ENCODE measurements at places on chromosomes 2 and 18. TPM values are rescaled to one million over a fixed set of nuclear protein-coding genes. Genes with fewer than 3 reads are reported as not detected.
A peak's percentile ranks its signal among the peaks of the same experiment; 100 is the strongest.

DNA sequence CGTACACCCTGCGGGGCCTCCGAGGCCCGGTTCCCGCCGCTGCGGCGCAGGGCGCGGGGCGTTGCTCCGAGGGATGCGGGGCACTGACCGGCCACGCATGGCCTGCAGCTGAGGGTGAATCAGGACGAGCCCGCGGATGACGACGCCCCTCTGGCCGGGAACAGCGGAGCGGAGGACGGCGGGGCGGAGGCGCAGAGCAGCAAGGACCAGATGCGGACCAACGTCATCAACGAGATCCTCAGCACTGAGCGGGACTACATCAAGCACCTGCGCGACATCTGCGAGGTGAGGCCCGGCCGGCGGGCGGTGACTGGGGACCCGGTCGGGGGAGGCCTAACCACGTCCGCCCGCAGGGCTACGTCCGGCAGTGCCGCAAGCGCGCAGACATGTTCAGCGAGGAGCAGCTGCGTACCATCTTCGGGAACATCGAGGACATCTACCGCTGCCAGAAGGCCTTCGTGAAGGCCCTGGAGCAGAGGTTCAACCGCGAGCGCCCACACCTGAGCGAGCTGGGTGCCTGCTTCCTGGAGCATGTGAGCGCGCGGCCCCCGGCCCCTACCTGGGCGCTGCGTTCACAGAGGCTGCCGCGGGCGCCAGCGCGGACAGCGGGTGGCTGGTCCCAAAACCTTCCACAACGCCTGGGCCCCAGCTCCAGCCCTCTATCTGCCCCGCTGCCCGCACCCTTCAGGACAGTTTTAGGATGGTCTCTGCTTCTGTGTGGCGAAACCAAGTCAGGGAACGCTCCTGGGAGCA lies 53.2 kb downstream of the FAM168B start:
- DNase-seq, result peak; percentile 66

DNA sequence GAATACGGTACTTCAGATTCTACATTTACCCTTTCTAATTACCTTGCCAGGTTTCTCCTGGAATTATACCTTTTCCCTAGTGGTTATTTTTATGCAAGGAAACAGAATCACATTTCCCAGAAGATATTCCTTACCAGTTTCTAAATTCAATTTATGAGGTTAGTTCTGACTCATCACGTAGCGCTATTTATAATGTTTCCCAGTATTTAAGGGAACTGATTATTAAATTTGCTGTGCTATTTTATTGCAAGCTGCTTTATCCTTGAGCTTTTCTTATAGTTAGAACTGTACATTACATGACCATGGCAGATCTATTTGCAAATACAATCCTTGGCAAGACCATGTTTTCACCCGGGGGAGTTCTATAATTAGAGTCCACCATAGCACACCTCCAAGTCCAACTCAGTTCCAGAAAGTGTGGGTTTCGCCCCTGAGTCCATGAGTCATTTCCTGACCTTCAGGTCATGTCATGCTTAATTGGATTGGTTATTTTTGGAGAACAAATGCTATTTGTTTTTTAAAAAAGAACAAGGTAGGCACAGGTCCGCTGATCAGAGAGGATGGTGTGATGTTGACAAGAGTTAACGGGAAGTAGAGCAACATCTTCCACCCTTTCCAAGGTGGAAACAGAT lies 126.6 kb downstream of the ZNF532 start:
- no peak for DNase-seq

UGT1A4 gene
- not detected for total RNA-seq

DNA sequence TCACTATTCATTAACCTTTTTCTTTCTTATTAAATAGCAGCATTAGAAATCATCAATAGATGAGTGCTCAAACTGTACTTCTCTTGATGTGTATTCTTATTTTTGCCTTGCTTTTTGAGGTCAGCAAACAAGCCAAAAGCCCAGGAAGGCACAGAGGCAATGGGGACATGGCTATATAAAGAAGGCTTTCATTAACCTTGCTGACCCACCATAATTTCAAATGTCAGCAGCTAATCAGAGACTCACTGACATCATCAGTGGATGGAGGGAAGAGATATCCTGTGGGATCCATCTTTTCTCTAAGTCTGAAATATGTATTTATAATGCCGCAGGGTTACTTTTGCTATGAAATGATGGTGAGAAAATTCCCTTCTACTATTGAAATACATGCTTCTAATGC lies 1162.8 kb upstream of the ACVR2A start:
- DNase-seq, result no peak

- no peak for DNase-seq
These were observed 230.7 kb downstream of the AFF3 start for GRCh38 chr2:99911736-99912135.

ALK gene
- total RNA-seq, result 0.21 TPM

- no peak for DNase-seq
These were observed 40.6 kb upstream of the TMEM247 start for GRCh38 chr2:46438794-46439193.

TTC21B gene
- total RNA-seq, result 22.5 TPM

ACVR1C gene
- total RNA-seq, result 1.0 TPM

- DNase-seq, result no peak
These were observed 124.2 kb upstream of the ARL4C start for GRCh38 chr2:234621120-234621519.

DNA sequence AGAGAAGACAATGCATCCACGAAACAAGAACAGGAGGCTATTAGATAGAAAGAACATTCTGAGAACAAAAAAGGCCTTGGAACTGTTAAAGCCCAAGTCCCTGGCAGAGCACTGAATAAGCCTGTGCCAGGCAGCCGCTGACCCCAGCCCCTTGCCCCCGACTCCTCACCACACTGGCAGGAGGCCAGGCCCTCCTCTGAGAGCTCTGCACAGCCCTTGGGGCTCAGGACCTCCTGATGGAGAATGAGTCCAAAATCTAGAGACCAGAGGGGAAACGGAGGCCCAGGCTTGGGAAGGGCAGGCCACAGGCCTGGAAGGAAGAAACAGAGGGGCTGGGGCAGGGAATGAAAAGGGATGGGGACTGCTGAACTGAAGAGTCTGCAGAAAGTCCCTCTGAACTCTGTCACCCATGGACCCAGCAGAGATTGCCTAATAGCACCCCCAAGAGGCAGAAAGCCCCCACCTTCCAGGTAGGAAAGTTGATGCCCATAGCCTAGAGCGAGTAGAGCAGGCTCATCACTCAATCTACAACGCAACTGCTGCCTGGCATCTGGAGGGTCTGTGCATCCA lies 18.3 kb upstream of the TNS1 start:
- peak; percentile 59 for DNase-seq

DNA sequence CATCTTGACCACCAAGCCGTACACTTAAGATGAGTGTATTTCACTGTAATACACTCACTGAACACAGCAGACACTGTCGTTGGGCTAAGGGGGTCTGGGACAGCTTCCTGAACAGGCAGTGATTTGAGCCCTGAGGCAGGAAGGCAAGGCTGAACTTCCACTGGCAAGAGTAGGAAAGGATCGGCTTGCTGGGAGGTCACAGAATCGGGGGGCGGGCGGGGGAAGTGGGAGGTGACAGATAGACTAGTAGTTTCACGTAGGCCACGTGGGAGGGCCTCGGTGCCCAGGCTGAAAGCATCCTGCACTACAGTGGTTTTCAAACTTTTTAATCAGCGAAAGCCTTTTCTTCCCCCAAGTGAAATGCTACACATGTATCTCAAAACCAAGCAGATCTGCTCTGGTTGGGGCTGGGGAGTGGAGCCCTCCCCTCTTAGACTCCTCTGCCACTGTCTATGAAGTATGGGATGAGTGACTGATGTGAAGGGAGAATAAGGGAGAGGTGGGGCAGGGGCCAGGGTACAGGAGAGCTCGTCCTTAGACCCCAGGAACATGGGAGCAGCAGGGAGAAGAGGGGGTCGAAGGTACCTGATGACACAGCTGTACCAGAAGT lies 8.6 kb downstream of the PARD6G start:
- peak; percentile 12 for DNase-seq

DNA sequence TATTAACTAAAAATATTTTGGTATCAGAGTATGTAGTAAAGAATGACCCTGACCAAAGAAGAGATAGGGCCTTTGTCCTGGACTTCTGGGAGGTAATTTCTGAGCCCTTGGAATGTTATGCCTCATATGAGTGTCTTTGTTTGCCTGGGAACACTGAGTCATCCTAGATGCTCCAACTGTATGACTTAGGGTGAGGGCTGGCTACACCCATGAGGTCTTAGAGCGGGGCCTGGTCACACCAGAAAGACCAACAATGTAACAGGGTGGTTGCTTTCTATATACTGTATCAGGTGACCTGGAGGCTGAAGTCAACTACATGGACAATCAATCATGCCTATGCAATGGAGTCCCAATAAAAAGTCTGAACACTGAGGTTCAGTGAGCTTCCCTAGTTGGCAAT lies 253.1 kb downstream of the MBD2 start:
- DNase-seq, result no peak

HOXD3 gene
- not detected for total RNA-seq

DNA sequence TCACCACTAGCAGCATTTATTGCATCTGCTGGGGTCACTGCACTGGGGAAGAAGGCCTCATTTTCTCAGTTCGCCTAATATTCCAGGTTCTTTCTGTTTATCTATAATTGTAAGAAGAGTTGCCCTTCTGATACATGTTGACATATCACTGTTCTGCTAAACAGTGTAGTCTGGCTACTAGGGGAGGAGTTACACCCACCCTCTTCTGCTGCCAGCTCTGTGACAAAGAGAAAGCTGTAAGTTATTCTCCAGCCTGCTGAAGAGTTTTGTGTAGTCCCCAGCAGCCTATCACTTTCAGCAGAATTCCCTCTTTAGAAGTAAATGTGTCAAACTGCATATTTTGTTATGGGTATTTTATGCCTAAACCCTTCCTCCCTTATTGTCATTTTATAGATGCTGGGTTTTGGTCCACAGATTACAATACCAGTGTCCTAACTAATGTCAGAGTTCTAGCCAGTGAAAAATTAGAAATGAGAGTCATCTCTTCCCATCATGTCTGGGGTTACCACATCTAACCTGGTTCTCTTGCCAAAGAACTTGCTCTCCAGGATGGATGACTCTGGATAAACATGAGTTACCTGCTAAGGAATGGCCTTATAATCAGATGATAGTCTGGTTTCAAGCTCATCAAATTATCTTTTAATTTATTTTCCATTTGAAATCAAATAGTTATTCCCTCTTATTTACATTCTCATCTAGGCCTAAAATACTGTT lies 5.6 kb upstream of the MBOAT2 start:
- no peak for DNase-seq

REL gene
- 4.5 TPM for total RNA-seq

CXCR1 gene
- total RNA-seq, result not detected

DNA sequence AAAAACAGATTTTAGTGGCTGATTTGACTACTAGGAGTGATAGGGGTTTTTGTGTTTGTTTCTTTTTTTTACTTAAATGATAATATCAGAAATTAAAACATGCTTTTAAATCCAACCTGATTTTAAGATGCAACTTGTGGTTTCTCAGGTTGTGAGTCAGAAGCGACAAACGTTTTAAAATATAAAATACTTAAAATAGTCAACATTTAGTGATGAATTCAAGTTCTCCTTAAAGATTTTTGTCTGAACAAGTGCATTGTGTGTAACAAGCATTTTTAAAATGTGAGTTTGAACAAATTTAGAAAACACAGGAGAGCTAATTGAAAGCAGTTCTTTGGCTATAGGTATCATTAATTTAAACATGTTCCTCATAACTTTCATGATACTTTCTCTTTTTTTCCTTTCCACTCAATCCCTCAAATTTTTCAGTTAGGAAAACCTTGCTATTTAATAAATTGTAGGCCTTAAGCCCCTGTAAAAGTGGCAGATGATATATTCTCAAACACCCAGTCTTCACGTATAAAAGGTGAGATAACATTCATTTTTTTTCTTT lies 3.6 kb downstream of the TBR1 start:
- DNase-seq, result no peak

GRCh38 chr18:59733421-59733820 lies 36.2 kb upstream of the CCBE1 start:
- no peak for DNase-seq

ST6GAL2 gene
- 13.1 TPM for total RNA-seq

GRCh38 chr2:84991404-84992160 lies 20.6 kb downstream of the KCMF1 start:
- no peak for DNase-seq

DNA sequence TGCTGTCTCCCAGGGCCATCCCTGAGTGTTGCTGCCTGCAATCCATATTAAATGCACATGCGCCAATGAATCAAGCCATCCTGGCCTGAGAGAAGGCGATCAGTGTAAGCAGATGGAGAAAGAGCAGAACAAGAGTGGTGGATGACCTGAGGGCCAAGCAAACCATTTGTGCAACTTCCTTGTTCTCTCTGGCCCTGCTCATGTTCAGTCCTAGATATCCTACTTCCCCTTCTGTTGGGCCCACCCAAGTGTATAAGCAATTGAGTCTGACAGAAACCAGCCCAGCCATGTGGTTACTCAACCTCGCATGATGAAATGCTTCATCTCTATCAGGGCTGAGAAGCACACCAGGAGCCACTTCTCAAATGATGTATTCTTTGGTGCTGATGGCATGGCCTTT lies 383.1 kb upstream of the ID2 start:
- DNase-seq, result no peak

TTN gene
- total RNA-seq, result 0.80 TPM

DNA sequence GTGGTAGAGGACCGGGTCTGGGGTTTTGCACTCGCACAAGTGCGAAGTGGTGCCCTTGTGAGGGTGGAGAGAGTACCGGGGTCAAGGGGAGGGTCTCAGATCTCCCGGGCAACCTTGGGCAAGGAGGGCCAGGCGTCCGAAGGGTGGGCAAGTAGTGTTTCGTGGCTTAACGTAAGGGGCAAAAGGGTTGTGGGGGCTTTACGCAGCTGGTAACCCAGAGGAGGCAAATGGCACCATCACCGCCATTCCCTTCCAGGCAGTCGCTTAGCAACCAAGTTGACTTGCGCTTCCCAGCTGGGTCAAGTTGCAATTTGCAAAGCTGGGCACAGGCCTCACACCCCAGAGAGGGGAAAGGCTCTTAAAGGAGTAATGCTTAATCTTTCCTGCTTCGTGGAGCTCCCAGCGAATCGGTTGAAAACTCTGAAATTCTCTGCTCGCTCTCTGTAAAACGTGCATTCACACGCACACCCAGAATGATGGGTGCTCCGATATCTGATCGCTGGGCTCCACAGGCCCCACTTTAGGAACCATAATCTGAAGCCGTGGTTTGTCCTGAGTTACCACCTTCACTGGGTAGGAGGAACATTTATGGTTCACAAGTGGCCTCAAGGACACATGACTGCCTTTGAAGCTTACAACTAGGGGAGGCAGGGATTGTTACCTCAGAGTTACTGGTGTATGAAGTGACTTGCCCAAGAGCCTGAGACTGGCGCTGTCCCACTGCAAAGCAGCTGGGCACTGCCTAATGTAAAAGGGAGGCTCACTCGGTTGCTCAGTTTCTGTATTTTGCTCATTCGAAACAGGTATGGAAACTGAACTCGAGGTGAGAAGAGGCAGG lies 127.9 kb downstream of the UXS1 start:
- peak; percentile 80 for DNase-seq

- DNase-seq, result no peak
These were observed 8.6 kb downstream of the OSBPL6 start for GRCh38 chr2:178202927-178203326.

NTSR2 gene
- total RNA-seq, result not detected

TSPYL6 gene
- total RNA-seq, result not detected

DNA sequence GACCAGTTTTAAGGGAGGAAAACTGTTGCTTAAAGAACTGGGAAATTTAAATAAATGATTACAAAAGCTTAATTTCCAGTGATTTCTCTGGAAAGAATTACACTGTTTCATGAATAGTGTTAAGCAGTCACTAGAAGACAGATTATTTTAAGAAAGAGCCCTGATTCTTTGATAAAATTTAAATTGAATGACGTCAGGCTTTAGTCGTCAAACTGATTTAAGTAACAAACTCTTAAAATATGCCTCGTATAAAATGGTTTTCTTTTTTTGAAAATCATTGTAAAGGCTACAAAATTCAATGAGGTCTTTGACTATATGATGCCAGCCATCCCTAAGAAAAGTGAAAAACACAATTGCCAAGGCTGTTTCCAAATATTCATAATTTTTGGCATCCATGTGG lies 465.0 kb downstream of the NR4A2 start:
- DNase-seq, result no peak

Data from H7 (cell line).